ENCODE measurements at places on chromosomes 12 and 14.

- no peak for DNase-seq
Measured at GRCh38 chr12:113297214-113297587, 37.7 kb downstream of the SLC8B1 start.

DNA sequence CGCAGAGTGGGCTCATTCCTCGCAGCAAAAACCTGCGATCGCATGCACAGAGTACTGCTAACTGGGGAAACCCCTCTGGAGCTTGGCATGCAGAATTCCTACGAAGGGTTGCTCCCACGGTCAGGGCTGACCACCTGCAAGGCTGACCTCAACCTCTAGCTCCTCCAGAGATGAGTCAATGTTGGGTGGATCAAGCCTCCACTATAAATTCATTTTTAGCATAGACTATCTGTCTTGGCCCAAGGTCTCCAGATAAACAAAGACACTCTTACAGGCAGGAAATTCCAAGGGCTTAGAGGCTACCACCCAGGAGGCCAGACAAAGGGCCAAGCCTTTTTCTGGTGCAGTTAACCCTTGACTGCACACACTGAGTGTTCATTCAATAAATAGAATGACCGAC lies 296.5 kb downstream of the TMEM132D start:
- DNase-seq: peak; percentile 78

DNA sequence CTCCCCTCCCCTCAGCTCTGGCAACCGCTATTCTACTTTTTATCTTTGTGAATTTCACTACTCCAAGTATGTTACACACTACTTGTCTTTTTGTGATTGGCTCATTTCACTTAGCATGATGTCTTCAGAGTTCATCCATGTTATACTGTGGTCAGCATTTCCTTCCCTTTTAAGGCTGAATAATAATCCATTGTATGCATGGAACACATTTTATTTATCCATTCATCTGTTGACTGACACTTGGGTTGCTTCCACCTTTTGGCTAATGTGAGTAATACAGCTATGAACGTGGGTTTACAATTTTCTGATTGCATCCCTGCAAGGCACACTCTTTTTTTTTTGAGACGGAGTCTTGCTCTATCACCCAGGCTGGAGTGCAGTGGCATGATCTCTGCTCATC lies 53.0 kb upstream of the FUT8 start:
- no peak for DNase-seq

- DNase-seq: no peak
Measured at GRCh38 chr12:25713264-25713663, 160.2 kb upstream of the LMNTD1 start.

DNA sequence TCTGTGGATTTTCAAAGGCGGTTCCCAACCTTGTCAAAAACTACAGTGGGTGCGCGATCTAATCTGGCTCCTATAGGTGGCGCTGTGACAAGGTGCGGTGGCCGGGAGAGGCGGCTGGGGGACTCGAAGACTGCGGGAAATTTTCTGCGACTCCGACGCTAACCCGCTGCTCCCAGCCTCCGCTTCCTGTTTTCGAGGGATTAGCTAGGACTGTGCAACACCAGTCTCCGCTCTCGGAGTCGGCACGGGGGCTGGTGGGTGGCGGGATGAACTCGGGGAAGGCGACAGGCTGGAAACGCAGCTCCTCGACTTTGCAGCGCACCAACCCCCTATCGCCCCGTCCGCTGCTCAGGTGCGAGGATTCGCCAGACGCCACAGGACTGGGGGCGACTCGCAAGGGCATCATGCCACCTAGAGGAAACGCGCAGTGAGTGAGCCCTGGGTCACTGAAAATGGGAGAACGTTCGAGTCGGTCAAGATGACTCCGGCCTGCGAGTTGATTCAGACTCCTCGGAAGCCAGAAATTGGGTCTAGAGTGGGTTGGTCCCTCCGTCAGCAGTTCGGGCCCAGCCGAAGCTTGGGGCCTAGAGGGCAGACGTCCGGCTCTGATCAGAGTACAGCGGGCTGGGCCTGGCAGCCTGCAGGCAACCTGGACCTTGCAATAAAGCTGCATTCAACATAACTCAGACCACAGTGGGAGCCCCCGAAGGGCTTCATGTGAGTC lies 5.5 kb upstream of the PAX9 start:
- DNase-seq: peak; percentile 20

DNA sequence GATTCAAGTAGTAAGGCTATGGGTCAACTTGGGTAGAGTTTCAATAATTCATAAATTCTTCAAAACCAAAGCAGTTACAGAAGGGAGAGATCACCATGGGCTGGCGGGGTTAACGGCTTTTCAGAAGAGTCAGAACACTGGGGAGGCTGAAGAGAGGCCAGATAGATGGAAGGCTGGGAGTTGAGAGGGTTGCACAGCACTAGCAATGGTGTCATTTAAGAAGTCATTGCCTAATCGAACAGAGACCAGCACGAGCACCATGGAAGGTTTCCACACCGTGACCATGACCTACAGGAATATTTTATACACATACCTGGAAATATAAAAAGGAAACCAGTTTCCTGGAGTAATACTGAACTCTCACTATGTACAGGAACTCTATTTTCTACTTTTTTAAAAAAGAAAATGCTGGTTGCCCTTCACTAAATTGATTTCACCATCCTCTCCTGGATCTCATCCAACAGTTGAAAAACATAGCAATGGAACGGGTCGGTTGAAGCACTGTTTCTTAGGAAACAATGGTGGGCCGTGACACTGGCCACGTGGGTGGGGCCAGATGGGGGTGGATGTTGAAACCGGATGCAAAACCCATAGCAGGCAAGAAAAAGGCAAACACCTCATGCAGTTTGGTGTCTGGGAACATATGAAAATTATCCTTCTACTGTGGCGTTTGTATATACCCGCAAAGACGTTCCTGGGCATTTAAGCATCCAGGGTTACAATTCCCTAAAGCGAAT lies 38.0 kb upstream of the RIN3 start:
- peak; percentile 39 for DNase-seq

GRCh38 chr14:104519721-104520120 lies 59.8 kb upstream of the C14orf180 start:
- no peak for DNase-seq

DNA sequence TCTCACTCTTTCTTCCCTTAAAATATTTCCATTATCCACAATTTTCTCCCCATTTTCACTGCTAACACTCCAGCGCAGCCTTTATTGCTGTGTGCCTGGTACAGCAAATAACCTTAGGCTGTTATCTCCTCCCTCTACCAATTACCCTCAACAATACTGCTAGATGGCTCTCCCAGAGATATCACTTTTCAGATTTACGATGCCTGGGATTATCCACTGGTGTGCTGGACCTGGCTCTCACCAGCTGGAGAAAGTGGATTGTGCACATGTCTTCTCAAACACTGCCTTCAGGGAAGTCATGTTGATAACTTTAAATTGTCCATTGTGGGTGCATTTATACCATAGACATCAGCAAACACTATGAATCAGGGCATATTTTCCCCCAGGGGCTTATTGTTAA lies 101.9 kb upstream of the ADAMTS20 start:
- DNase-seq: no peak

DNA sequence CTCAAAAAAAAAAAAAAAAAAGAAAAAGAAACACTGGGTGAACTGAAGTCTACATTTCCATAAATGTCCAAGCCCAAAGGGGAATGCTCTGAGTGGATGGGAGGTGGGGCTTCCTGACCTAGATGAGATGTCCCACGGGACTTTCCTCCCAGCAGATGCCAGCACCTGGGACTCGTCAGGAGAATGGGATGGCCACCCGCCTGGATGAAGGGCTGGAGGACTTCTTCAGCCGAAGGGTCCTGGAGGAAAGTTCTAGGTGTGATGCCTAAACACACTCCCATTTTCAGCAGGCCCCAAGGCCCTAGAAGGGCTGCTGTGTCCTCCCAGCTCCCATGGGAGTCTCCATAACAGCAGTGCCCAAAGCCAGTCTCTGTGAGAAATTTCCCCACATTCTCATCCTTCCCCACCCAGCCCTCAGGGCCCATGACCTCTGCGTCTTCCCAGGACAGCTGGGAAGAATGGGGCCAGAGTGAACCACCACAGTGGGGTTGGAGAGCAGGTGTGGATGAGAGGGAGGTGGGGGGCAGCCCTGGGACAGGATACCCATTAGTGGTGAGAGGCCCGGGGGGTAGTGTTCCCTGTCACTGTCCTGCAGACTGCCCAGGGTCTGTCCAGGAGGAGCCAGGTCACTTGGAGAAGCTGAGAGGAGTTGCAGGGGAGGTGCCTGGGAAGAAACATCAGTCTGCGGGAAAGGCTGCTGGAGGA lies 7.1 kb upstream of the CPNE6 start:
- no peak for DNase-seq

DNA sequence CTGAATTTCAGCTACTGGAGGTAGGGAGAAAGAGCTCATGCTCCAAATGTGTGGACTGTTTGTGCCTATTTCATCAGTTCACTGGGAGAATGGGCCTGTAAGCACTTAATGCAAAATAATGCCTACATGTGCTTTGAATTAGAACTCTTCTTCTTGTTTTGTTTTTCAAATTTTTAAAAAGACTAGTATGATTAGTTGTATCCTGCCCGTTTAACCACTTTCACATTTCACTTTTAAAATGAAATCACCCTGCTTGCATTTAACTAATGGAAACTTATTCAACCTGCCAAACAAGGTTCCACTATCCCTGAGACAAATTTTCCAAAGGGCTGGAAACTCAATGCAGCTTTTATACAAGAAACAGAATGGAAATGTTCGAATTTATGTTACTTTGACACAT lies 79.7 kb downstream of the SAMD4A start:
- no peak for DNase-seq

DNA sequence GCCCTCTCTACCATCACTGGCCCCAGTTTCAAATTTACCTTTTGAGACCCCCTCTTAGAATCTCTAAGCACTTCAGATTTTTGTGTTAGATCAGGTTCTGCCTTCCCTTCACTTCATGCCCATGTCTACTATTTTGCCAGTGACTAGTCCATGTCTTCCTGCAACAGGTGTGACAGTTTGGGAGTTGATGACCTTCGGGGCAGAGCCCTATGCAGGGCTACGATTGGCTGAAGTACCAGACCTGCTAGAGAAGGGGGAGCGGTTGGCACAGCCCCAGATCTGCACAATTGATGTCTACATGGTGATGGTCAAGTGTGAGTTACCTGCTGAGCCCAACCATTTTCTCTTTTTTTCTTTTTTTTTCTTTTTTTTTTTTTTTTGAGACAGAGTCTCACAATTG lies 5.8 kb upstream of the PA2G4 start:
- no peak for DNase-seq

GRCh38 chr14:77228056-77228455 lies 43.0 kb downstream of the NGB start:
- no peak for DNase-seq

DNA sequence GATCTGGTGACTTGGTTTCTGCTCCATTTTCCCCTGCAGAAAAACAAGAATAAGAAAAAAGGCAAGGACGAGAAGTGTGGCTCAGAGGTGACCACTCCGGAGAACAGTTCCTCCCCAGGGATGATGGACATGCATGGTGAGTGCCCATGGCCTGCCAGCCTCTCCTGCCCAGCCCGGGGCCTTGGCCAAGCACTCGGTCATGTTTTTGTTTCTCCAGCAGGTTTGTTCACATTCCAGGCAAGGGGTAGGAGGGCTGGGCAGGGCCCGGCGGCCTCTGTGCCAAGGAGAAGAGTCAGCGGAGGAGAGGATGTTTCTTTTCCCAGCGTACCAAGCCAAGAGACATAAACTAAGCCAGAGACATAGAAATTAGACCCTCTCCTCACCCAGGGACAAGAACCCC lies 13.6 kb downstream of the BCL7A start:
- DNase-seq: no peak

GRCh38 chr14:24231263-24232120 lies 675 bp downstream of the NEDD8 start:
- no peak for DNase-seq

DNA sequence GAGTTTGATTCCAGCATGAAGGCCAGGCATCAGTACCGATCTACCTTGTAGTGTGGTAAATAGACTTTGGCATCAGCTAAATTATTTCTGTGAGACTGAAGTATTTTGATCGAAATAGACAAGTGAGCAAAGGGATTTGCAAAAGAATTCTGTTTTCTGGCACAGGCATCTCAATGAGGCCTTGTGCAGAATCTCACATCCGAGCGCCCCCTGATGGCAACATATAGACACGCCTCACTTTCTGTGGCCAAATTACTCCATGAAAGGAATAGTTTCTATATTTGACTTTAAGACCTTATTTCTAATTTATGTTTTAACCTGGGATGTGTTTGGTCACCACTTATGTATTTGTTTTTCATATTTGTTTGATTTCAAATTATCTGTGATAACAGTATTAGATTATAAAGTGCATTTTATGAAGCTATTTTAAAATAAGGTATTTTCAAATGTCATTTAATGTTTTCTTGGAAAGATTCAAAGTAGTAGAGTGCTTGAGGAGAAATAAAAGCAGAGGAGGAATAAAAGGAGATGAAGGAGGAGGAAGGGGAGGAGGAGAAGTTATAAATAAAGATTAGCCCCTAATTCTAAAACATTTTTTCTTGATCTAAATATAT lies 731.9 kb downstream of the NRXN3 start:
- DNase-seq: peak; percentile 26

- DNase-seq: no peak
Measured at GRCh38 chr12:58554522-58555157, 365.7 kb downstream of the LRIG3 start.

DNA sequence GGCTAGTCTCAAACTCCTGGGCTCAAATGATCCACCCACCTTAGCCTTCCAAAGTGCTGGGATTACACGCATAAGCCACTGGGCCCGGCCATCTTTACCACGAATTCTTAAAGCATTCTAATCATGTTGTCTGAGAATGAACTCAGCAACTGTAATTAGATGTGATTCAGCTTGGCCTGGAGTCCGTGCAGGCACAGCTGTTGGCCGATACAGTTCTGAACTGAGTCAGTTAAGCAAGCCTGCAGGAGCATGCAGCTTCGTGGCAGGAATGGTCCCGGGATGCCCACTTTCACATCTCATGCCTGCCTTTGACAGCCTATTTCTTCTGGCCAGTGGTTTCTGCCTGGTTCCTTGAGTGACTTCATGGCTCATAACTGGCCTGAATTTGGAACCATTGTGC lies 194.1 kb downstream of the ANO6 start:
- DNase-seq: peak; percentile 79

DNA sequence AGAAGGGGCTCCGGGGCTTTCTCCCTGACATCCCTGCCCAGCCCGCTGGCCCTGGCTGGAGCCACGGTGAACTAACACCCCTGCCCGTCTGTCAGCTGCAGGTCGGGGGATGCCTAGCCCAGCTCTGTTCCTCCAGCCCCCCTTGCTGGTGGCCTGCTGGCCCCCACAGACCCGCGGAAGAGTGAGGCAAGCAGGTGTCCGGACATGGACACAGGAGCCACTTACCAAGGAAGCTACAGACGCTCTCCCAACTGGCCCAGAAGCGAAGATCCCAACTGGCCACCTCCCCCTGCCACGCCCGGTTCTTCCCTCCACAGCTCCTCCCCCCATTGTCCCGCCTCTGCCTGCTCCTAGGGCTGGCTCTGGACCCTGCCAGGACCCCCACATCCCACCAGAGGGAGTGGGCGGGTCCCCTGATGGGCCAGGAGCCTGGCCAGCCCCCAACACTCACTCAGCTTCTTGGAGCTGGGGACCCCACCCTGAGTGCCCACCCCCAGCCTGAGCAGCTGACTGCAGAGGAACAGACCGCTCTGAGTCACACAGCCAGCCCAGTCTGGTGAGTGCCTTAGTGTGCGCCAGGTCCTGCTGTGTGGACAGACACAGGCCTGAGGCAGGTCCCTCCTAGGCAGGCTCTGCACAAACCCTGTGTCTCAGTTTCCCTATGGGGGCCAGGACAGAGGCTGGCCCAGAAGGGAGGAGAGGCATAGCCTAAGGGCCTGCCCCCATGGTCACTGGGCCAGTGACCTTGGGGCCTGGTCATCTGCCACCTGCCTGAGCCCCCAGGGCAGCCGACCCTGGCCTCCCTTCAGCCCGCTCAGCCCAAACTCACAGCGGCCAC lies 7.7 kb downstream of the AHNAK2 start:
- DNase-seq: peak; percentile 85

- DNase-seq: no peak
Measured at GRCh38 chr14:91654836-91655235, 77.0 kb downstream of the CATSPERB start.

Measured in fibroblast of skin of right quadriceps (primary cell).